ENCODE measurements at places on chromosomes 16 and 17.

- peak; percentile 65 for DNase-seq
These were observed 985 bp upstream of the SLFN12 start for GRCh38 chr17:35433075-35433894.

- DNase-seq = no peak
These were observed 873 bp downstream of the SETD1A start for GRCh38 chr16:30958175-30959079.

GRCh38 chr16:85573696-85574641 is 39.2 kb upstream of the GSE1 start:
- no peak for DNase-seq

GRCh38 chr16:1175566-1176279 is 22.8 kb downstream of the CACNA1H start:
- DNase-seq = no peak

- DNase-seq = no peak
These were observed 25.3 kb downstream of the TRPV3 start for GRCh38 chr17:3532106-3532858.

DNA sequence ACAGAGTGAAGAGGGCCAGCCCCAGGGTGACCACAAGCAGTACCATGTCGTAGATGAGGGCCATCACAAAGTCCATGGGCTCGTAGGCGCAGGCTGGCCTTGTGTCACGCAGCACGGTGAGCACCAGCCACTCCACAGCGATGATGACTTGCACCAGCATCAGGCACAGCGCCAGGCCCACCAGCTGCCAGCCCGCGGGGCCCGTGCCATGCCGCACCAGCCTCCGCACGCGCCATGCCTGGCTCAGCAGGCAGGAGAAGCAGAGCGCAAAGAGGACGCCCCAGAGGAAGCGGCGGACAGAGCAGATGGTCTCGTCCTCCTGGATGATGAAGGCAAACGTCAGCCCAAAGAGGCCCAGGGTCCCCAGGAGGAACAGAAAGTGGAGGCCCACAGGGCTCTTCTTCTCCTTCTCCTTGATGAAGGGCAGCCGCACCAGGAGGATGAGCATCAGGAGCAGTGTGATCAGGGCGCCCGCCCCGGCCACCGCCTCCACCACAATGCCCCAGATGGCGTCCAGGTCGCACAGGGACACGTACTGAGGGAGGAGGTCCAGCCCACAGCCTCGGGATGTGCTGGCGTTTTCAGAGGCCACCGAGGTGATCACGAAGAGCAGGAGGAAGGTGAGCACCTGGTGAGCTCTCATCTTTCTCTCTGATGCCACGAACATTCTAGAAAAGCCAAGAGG is 12.3 kb downstream of the GPRC5B start:
- no peak for DNase-seq

DNA sequence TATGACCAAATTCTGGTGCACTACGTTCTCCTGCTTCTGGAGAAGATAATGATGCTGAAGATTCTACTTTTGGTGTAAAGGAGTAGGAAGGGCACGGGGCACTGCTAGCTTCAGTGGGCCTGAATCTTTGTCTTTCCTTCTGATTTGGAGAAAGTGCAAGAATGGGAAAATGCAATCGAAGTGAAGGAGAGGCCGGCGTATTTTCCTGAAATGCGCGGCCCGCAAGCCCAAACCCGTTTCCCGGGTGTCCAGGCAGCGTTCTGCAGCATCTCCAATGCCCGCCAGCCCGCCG is 372 bp upstream of the NDE1 start:
- DNase-seq = no peak

DNA sequence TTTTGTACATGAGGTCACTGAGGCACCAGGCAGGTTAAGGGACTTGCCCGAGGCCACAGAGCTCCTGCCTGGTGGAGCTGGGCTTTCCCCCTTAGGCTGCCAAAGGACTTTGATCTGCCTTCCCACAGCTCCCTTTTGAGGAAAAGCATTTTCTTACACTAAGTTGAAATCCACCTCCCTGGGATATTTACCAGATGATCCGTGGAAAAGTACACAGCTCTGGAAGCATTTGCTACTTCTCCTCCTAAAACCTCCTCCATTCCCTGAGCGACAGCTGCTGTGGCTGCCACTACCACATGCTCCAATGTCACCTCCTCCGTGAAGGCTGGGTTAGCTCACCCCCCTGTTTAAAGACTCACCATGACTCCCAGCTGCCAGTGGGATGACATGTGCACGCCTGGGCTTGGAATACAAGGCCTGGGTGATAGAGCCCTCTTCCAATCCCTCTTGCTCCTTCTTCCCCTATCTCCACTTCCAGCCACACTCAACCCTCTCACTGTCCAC is 1.2 kb upstream of the MPRIP start:
- DNase-seq = no peak

DNA sequence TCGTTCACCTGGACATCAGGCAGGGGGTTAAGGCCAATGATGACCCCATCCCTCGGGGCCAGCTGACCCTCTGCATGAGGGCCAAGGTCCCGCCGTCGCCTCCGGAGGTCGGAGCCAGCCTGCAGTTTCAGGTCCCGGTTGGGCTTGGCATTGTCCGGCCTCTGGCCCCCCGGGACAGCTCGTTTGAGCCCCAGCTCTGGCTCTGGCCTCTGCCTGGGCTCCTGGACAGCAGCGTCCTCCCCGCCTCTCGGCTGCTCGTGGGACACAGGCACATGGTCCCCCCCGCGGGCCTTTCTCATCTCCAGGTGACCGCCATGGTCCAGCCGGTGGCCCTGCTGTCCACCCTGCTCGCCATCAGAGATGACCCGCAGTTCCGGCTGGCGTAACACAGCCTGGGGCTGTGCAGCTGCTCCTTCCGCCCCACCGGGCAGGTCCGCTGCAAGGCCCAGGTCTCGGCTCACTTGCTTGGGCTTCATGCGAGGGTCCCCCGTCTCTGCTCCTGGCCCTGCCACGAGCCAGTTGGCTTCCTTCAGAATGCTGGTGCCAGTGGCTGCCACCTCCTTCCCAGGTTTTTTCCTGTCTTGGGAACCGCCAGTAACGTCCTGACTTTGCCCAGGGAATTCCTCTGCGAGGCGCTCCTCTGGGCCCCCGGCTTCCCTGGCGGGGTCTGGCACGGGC is 6.7 kb downstream of the NDUFAF8 start:
- no peak for DNase-seq

GRCh38 chr17:66326476-66327047 is 24.1 kb downstream of the PRKCA start:
- no peak for DNase-seq

- peak; percentile 41 for DNase-seq
These were observed 580 bp downstream of the TANC2 start for GRCh38 chr17:62966426-62967204.

DNA sequence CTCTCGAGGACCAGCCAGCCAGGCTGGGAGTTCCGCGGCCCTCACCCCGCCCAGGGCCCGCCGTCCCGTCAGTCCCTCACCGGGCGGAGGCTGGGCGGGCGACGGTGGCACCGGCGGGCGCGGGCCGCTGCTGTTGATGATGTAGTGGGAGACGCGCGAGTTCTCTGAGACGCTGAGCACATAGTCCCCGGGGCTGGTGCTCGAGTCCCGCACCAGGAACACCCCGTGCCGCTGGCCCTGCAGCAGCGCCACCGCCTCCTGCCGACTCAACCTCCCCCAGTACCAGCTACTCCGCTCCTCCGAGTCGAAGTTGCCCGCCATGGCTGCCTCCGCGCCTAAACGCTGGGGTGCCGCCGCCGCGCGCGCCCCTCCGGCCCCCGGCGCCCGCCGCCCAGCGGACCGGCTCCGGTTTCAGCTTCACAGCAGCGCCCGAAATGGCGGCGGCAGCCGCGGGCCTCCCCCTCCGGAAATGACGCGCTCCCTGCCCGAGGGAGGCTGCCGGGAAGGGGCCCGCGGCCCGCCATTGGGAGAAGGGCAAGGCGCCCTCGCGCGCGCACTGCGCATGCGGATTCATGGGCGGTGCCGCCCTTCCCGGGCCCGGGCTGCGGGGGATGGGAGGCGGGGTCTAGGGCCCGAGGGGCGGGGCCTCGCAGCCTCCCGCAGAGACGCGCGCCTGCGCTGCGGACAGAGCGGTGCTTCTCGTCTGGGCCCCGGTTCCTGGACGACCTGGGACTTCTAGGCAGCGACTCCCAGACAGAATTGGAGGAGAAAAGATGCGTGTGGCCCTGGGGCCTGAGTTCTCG is at the start of gene CRK:
Gene CRK, minus strand, starts transcription at position 436 of the 803 bp plus-strand sequence. Its CDS starts 115 bp downstream, at position 321.
- DNase-seq = peak; percentile 92

GRCh38 chr16:56997264-56997663 is 7.9 kb downstream of the NLRC5 start:
- DNase-seq = no peak

DNA sequence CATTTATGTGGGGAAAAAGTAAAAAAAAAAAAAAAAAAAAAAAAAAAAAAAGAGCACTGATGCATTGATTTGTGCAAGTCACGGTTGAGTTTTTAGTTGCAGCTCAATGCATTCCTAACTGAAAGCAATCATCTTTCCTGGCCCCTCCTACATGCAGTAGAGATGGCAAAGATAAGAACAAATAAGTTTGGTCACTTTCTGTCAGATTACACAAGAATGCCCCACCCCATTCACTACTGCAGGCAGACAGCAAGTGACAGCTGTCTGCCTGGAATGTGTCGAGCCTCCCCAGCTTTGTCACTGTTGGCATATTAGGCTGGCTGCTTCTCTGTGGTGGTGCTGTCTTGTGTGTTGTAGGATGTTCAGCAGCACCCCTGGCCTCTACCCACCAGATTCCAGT is 243.5 kb downstream of the FOXL1 start:
- DNase-seq = no peak

- no peak for DNase-seq
These were observed 14.8 kb downstream of the CLEC16A start for GRCh38 chr16:10959161-10959560.

DNA sequence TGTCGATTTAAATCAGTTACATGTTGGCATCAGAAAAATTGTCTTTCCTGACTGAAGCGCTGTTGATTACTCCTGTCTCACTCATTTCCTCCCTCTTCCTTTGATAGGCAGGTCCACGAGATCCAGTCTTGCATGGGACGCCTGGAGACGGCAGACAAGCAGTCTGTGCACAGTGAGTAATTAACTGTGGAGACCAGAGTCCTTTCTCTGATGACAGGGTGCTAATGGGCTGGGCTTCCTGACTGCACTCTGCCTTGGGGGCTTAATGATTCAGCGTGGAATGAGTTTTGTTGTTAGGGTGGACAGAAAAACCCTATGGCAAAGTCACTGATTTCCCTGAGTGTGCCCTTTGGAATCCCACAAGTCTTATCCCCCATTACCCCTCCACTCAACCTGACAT is 6.5 kb downstream of the GOSR2 start:
- no peak for DNase-seq

GRCh38 chr17:67258821-67259468 is 13.9 kb upstream of the HELZ start:
- DNase-seq = no peak

DNA sequence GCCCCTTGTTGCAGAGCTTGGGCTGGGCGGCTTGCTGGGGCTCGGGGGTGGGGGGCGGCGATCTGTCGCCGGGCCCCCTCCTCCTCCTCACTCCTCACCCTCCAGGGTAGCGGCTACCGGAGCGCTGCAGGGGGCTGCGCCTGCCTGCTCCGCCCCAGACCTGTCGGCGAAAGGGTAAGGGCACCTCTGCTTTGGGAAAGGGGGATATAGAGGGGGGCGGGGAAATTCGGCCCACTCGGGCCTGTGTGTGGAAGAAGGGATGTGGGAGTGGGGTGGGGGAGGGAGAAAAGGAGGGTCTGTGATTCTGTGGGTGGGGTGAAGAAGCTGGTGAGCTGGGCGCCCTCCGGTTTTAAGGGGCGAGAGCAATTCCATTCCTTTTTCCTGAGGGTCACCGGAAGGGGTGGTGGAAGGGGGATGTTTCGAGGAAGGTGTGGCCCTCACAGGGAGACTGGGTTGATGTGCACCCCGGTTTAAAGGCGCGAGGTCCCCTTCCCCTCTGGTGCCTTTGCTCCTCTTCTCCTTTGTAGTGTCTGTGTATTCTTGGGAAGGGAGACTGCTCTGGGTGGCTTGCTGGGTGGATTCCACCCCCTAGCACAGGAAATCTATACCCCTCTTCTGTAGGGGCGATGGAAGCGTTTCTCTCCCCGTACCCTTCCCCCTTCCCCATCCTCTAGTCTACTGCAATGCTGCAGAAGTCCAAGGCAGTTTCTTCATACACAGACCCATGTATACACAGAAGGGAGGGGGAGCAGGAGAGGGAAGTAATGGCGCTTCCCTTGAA is 878 bp downstream of the TAOK1 start:
- DNase-seq = no peak

GRCh38 chr17:75602644-75603043 is 15.0 kb downstream of the MYO15B start:
- DNase-seq = no peak

DNA sequence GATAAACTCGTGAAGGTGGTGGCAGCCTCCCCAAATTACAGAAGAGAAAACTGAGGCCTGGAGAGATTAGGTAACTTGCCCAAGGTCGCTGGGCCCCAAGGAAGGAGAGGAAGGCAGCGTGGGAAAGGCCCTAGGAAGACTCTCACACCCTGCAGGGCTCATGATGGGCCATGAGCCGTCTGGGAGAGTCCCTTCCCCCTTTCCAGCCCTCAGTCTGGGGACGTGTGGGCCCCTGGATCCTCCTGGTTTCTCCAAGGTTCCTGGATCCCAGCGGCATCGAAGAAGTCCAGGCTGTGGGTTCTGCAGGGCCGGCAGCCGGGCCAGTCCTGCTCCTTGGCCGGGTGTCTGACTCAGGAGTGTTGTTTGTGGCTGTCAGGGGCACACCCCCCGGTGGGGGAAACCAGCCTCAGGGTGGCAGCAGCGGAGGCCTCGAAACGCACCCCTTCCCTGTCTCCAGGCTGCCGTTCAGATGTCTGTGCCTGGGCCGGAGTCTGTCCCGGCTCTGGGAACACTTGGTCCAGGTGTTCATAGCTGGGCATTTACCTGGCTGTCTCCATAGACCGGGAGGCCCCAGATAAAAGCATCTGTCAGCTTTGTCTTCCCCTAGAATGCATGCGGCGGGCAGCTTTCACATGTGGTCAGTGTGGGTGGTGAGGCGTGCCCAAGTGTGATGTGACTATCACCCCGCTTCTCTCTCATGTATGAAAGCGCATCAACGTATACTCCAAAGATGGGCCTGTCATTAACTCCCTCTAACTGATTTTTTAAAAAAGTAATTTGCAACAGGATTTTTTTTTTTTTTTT is 3.7 kb upstream of the RAP1GAP2 start:
- DNase-seq = peak; percentile 54

GRCh38 chr16:23597003-23597756 is 1.1 kb upstream of the NDUFAB1 start:
- no peak for DNase-seq

- DNase-seq = no peak
These were observed 499 bp downstream of the PIP4K2B start for GRCh38 chr17:38798614-38799500.

- no peak for DNase-seq
These were observed 336.8 kb upstream of the MON1B start for GRCh38 chr16:76854234-76854633.

Data from stimulated activated CD8-positive, alpha-beta memory T cell treated with anti-CD3 and anti-CD28 coated beads, Interleukin-4, amount 100 ng/mL, for 4 hours (primary cell).